ENCODE measurements at places on chromosomes 12 and 14.
A peak's percentile ranks its signal among the peaks of the same experiment; 100 is the strongest.

DNA sequence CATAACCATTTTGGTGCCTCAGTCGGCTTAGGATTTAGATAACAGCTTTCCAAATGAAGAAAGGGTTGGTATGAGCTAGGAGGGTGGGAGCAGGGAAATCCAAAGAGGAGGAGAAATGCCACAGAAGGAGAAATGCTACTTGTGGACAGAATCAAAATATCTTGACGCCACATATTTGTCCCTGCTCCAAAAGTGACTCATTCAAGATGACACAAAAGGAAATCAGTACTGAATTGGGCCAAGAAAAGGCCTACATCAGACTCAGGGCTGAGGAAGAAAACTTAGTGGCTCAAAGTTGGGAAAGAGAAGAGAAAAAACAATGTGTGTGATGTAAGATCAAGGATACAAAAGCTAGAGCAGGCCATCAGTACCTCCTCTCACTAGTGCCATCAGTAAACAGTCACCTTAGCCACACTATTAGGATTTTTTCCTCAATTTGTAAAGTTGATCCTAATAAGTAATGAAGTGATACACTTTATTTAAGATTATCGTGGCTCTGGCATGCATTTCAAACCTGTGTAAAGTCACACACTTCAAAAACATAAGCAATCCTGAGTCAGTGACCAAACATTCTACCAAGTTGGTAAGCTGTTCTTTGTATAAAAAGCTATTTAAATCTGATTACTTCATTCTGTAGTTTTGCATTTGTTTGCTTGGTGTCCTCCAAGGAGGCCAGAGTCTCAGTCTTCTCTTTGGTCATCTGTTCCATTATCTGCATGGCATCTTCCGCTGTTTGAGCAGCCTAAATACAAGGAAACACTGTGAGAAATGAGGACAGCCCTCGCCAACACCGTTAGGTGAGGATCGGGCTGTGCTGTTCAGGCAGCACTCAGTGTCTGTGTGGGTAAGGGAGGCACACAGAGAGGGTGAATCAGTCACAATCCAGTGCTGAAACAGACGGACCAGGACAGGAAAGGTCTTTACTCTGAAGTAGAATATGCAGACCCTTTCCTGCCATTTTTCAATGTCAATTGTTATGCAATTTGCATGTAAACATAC, 52.6 kb upstream of the VPS33A start:
- DNase-seq = no peak

- DNase-seq = peak; percentile 48
Observed at GRCh38 chr14:90820958-90821357, 4.7 kb upstream of the TTC7B start.

- no peak for DNase-seq
Observed at GRCh38 chr12:112303799-112304198, 78.4 kb downstream of the HECTD4 start.

- DNase-seq = no peak
Observed at GRCh38 chr12:110693731-110694130, 4.8 kb upstream of the HVCN1 start.

DNA sequence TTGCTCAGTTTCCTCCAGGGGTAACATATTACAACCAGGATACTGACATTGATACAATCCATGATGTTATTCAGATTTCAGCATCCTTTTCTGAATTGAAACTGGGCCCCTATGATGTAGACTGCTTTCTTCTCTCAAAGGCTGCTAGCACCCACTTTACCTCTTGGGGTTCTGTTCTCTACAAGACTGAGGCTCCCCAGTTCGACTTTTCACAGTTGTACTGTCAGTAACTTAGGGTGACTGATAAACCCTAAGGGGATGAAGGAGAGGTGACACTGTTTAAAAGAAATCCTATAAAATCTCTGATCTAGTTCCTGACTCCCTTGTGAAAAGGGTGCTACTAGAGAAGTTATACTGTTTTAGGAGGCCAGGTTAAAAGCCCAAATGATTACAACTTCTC, 818 bp downstream of the VPS33A start:
- DNase-seq = no peak

- no peak for DNase-seq
Observed at GRCh38 chr12:94327809-94328208, 131.9 kb downstream of the CEP83 start.

DNA sequence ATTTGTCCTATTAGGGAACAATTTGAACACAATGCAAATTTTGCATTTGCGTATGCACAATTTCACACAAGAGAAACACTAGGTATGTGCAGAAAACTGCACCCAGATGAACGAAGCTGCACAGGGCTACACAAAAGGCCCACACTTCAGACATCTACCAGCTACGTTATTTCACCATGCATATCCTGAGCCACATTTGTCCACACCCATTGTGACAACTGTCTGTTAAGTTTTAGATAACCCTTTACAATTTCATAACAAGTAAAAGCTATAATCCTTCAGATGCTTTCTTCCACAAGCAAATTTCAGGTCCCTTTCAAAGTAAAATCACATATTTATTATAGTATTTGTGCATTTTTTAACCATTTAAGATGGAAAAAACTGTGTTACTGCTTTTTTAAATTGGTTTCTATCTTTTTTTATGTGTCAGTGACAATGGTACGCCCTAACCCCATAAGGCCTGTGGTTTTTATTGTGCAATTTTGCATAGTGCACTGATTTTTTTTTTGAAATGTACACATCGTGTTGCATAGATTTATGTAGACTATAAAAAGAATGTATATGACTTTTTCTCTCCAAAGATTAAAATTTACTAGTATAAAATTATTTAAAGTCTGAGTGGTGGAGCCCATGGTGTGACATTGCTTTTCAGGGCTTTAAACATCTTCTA, 87.8 kb upstream of the BTG1 start:
- no peak for DNase-seq

- DNase-seq = no peak
Observed at GRCh38 chr12:123094349-123095077, 56.4 kb downstream of the PITPNM2 start.

GRCh38 chr14:103892247-103892646, 36.0 kb upstream of the TDRD9 start:
- DNase-seq = no peak

- DNase-seq = no peak
Observed at GRCh38 chr14:33539918-33540357, 410.9 kb downstream of the EGLN3 start.

DNA sequence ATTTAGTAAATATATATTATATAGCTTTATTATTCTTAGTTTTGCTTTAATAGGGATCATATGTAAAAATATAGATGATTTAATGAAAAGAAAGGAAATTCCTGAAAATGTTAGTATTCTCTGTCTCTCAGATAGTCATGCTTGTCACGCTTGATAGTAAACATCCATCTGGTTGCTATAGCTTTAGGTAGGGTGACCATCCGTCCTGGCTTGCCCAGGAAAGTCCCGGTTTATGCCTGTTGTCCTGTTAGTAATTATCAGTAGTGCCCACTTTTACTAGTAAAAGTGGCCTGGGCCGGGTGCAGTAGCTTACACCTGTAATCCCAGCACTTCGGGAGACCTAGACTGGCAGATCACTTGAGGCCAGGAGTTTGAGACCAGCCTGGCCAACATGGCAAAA, 23.8 kb downstream of the CFAP54 start:
- no peak for DNase-seq

GRCh38 chr12:120944645-120945217, 33.6 kb upstream of the HNF1A start:
- DNase-seq = peak; percentile 56

DNA sequence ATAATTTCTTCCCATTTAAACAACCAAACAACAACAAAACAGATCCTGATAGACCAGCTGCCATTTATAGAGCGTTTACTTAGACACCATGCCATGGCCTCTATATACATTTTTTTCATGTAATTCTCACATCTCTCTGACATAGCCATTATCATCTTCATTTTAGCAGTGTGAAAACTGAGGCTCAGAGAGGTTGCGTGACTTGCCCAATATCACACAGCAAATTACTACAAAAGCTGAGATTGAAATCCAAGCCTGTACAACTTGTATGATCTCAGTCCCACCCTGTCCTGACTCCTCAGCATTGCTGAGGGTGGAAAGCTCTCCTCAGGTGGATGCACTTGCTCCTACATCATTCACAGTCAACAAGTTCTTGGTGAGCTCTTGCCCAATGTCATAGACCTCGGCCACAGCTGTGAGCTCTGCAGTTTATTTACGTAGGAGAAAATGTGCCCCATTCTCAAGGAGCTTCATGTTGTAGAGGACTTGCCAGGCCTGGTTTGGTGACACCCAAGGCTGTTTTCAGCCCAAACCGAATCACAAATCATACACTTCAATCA, 55.5 kb downstream of the CRACR2A start:
- no peak for DNase-seq

DNA sequence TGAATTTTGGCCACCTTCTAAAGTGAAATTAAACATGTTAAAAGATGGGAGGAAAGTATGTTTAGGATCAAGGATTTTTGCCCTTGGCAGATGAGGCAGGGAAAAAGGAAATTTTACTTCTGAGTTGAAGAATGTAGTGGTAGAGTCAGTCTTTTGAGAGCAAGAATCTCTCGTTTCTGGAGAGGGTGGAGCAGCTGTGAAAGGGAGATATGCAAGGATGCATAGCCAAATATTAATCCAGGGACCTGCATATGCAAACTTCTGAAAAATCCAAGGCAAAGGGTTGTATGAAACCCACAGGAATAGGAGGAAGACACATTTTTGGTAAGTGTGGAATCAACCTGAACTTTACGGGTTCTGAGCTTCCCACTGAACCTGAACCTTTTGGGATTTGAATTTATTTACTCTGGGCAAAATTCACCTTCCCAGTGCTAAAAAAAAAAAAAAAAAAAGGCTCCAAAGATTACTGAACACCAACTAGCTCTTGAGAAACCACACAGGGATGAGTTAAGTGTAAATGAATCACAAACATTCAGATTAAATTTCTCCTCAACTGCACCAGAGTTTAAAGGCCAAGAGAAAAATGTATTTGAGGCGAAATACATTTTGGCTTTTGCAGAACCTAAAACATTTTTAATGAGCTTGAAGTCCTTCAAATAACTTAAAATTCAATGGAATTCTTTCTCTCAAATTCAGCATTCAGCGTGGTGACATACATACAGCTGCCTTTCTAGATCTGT, 187.1 kb upstream of the CDKN3 start:
- no peak for DNase-seq

- DNase-seq = no peak
Observed at GRCh38 chr12:108642269-108642870, 8.7 kb upstream of the SELPLG start.

DNA sequence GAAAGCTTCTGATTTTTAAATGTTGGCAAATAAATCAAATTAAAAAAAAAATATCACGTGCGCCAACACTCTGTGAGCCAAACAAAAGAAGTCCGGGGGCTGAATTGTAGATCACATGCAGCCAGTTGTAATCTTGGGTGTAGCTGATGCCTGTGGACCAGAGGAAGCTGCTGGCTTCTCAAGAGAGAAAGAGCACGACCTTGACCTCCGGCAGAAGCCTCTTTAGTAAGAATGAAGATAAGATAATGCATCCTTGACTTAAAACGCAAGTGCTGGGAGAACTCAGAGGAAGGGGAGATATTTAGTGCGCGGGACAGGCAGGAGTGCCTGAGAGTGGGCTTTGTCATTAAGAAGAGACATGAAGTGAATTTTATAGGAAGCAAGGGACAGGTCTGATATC, 162.8 kb upstream of the TBX3 start:
- no peak for DNase-seq

DNA sequence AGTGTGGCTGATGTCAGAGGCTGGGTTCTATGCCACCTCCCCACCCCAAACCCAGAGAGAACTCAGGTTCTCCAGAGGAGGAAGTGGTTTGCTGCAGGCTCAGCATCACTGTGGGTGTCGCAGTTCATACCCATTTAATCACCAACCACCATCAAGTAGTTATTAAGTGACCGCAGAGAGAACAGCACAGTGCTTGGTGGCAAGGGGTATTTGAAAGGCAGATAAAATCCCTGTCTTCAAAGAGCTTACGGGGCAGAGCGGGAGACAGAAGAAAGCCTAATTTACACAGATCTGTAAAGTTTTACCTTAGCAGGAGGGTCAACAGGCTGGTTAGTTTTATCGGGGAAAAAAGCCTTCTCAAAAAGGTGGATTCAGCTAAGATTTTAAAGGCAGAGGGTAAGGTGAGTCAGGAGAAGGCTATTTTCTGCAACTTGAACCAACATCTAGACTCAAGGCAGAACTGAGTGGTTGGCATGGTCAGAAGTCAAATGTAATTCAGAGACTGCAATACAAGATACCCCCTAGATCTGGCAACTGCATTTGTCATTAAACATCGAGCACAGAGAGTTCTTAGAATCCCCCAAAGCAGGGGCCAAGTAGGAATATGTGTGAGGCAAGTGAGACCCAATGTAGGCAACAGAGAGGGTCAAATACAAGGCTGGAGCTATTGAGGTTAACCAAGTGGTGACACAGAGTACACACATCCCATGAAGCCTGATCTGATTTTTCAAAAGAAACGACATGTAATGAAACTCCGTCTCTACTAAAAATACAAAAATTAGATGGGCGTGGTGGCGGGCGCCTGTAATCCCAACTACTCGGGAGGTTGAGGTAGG, 13.2 kb downstream of the PXN start:
- peak; percentile 61 for DNase-seq

DNA sequence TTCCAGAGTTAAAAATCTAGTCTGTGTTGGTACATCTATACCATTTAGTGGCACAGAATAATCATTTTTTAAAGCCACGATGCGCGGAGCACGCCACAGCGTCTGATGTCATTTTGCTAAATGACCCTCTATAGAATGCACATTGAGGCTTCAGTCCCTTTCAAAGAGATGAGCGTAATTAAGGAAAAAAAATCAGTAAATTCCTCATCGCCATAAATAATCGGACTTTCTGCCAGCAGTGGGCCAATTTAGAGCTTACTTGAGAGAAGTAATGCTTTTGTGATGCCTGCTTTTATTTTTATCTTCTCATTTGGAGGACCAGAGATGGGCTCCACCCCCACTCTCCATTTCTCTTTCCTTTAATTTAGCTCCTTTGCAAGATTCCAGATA, 4.0 kb downstream of the ASCL1 start:
- DNase-seq = no peak

- peak; percentile 39 for DNase-seq
Observed at GRCh38 chr14:31025367-31026076, at the start of gene AP4S1. Gene AP4S1 (plus strand): TSS chr14:31025649. CDS start chr14:31066197, 40,548 bp downstream.

DNA sequence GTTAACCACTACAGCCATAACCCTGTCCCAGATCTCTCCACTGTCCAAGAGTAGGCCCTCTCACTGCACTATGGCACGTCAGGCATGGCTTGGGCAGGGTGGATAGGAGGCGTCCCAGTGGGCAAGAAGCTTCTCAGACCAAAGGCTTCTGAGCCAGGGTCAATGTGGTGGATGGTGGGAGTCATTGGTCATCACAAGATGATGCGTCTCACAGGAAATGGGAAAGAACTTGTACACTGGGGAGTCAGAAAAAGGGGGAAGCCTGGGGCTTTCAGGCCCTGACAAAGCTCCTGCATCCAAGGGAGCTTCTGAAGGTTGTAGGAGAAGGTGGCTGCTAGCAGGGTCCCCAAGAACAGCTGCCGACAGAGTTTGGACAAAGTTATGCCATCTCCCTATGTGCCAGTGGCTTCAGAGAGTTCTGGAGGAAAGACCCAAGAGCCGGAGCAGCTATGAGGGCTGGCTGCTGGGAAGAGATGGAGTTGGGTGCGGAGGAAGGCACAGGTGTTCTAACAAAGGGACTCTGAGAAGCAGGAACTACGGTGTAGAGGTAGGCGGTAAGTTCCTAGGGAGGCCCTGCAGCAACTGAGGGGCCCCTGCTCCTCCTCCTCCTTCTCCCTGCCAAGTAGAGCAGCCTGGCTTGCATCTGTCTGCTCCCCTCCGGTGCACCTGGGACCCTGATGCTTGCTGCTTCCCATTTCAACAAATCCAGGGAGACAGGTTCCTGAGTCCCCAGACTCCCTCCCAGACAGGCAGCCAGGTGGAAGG, 81.1 kb downstream of the ARL6IP4 start:
- no peak for DNase-seq
